Hematopoietic multipotent progenitor cell treated with erythropoietin and hydrocortisone succinate and interleukin-3 and kit ligand, for 6 days (in vitro differentiated cells): ENCODE measurements at places on chromosomes 6 and 20.
A peak's percentile ranks its signal among the peaks of the same experiment; 100 is the strongest.

DNA sequence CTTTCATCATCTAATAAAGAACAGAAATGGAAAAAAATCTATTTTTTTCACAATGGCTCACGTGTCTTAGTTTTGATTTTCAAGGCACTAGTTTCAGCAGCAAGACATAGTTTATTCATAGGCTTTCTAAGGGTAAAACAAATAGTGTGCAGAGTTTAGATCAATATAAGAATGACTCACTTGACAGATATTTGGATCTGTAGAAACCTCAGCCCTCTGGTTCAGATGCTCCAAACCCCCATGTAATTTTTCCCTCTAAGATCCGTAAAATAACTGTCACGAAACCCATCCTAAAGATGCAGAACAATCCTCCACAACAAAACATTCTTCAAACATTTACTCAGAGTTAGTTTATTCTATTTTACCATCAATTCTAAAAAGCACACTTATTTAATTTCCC is 43.4 kb downstream of the IYD start:
- no peak for DNase-seq

DNA sequence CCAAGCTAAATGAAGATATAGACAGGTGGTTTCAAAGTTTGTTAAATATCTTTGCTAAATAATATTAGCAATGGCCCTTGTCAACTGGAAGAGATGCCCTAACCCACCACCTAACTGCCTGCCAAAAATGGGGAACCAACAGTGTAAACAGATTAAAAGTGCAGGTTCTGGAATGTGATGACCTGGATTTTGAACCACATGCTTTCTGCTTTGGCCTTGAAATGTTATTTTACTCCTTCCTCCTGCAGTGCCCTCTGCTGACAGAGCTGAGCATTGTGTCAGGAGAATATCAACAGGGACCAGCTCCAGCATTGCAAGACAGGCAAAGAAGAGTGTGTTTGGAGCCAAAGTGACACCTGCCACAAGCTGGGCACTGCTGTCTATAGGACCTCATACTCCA is 226.6 kb downstream of the MYLK4 start:
- DNase-seq: peak; percentile 56

GRCh38 chr20:58084566-58084965 is 143.9 kb downstream of the ANKRD60 start:
- no peak for DNase-seq

- DNase-seq: no peak
Observed at GRCh38 chr6:570825-571224, 86.1 kb downstream of the HUS1B start.

DNA sequence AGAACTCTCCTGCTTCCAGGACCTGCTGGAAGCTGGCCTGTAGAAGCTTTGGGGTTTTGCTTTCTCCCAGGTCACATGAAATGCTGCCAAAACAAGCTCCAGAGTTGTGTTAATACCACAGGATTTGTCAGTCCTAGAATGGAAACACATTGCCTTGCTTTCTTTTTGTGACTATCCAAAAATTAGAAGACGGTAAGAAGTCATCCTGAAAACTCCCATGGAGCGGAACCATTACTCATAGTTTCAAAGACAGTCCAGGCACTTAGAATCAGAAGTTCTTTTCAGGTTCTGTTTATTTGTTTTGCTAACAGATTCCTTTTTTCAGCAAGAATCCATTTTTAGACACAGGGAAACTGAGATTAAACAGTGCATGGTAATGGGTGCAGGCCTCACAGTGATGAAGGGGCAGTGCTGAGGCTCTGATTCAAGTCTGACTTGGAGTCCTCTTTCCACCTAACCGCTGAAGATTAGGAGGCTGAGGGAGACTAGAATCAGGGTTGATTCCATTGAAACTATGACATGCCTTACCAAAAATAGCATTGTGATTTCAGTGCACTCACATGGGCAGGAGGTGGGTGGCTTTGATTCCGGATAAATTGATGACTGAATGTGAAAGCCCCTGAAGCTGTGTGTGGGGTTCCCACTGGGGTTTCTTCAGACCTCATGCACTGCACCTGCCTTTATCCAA is 72.2 kb upstream of the NAA20 start:
- no peak for DNase-seq

GRCh38 chr6:134020071-134020470 is 32.4 kb downstream of the SLC2A12 start:
- DNase-seq: no peak

DNA sequence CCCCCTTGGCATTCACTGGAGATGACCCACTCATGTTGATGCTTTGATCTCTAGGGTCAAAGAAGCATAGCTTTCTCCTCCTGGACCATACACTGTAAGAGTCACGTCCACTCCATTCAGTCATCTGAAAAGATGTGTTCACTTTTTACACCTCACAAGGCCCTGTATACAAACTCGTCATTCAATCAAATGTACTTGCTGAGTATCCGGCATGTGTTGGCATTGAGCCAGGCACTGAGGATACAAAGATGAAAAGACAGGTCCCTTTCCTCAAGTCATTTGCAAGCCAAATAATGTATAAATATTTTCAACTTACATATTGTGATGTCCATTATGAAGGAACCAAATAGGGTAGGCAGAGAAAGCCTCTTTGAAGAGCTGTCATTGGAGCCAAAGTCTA is 32.6 kb upstream of the CSNK2A1 start:
- DNase-seq: peak; percentile 22

- no peak for DNase-seq
Observed at GRCh38 chr6:113526995-113527394, 330.1 kb upstream of the MARCKS start.

DNA sequence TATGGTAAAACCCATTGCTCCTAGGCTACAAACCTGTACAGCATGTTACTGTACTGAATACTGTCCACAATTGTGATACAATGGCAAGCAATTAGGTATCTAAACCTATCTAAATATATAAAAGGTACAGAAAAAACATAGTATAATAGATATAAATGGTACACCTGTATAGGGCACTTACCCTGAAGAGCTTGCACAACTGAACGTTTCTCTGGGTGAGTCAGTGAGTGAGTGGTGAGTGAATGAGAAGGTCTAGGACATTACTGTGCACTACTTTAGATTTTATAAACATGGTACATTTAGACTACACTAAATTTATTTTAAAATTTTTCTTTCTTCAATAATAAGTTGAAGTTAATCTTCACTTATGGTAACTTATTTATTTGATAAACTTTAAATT is 119.9 kb upstream of the CEP85L start:
- no peak for DNase-seq

DNA sequence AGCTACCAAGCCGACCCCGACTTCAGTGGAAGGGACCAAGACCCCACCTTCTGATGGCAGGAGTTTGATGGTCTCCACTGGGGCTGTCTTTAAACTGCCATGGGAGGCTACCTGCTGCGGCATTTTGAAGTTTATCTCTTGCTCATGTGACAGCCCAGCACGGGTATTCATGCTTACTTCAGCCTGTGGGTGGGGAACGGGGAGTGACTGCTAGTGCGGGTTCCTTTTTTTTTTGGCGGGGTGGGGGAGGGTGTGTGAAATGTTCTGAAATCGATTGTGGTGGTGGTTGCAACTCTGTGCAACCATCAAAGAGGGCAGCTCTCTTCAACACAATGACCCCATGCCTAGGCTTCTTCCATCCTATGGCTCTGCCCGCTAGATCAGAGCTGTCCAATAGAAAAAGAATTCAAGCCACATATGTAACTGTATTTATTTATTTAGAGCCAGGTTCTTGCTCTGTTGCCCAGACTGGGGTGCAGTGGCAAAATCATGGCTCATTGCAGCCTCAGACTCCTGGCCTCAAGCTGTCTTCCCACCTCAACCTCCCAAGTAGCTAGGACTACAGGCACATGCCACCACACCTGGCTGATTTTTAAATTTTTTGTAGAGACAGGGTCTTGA is 53.7 kb downstream of the PPP1R16B start:
- DNase-seq: peak; percentile 61

GRCh38 chr6:47288267-47289090 is 21.2 kb downstream of the TNFRSF21 start:
- no peak for DNase-seq

DNA sequence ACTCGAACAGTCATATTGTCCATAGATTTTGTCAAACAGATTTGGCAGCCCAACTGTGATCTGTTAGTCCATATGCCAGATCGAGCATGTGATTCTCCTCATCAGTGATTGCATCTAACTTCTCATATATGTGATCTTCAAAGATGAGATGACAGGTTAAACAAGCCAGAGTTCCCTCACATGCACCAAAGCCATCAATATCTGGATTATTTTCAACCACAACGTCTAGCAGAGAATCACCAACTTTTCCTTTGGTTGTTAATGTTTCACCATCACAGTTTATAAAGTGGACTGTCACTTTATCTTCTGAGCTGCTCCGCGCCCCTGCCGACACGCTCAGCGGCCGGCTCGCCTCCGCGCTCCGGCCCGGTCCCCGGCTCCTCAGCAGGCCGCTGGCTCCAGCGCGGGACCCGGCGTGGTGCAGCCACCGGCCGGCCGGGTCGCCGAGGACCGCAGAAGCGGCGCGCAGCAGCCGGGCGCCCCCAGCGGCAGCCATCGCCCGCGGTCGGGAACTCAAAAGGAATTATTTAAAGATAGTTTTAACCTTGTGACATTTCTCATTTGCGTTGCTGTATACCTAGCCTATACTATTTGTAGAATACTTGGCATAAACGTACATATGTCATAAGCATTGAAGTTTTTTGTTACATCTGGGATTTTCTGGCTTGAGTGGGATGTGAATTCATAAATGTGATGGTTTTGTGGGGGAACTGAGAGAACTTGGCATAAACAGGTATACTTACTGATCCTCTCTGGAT is 40.1 kb upstream of the DYNLRB1 start:
- peak; percentile 54 for DNase-seq

DNA sequence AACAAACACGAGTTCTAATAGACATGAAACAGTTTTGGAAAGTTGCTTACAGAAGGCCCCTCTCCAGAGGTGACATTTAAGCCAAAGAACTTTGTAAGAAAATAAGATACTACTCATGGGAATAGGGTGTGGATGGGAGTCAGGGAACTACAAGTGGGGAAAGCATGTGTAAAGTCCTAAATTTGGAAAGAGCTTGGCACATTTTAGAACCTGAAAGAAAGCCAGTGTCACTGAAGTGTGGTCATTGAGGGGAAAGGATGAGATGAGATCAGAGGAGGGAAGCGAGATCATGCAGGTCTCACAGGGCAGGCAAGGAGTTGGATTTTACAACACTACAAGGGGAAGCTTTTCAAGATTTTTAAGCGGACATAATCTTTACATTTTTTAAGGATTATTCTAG is 38.0 kb downstream of the VGLL2 start:
- no peak for DNase-seq

GRCh38 chr20:19735446-19735845 is 22.6 kb upstream of the RIN2 start:
- DNase-seq: peak; percentile 64

GRCh38 chr6:134196568-134197193 is 121.2 kb downstream of the SGK1 start:
- DNase-seq: peak; percentile 69
